ENCODE measurements at places on chromosomes 6 and 20.

GRCh38 chr20:56211051-56211450 lies 37.5 kb upstream of the MC3R start:
- no peak for DNase-seq

GRCh38 chr6:49401063-49401462 lies 62.0 kb downstream of the MMUT start:
- DNase-seq: no peak

- no peak for DNase-seq
Measured at GRCh38 chr20:39829661-39830060, 859.4 kb downstream of the MAFB start.

DNA sequence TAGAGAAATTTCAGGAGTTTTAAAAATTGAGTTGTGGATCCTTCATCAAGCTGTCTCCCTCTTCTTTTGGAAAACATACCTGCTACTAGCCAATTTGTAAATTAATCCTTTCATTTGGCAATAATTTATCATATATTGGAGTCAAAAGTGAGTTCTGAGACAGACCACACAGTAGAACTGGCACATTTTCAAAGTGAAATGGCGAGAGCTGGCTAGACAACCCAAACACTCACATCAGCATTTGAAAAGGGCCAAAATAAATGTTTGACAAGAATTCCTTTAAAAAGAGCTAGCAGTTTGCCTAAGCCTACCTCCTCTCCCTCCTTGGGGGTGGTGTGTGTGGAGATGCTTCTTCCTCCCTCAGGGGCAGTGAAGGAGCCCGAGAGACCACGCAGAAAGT lies 47.9 kb upstream of the KCNK16 start:
- no peak for DNase-seq

- DNase-seq: no peak
Measured at GRCh38 chr6:30769853-30770524, 25.6 kb upstream of the IER3 start.

DNA sequence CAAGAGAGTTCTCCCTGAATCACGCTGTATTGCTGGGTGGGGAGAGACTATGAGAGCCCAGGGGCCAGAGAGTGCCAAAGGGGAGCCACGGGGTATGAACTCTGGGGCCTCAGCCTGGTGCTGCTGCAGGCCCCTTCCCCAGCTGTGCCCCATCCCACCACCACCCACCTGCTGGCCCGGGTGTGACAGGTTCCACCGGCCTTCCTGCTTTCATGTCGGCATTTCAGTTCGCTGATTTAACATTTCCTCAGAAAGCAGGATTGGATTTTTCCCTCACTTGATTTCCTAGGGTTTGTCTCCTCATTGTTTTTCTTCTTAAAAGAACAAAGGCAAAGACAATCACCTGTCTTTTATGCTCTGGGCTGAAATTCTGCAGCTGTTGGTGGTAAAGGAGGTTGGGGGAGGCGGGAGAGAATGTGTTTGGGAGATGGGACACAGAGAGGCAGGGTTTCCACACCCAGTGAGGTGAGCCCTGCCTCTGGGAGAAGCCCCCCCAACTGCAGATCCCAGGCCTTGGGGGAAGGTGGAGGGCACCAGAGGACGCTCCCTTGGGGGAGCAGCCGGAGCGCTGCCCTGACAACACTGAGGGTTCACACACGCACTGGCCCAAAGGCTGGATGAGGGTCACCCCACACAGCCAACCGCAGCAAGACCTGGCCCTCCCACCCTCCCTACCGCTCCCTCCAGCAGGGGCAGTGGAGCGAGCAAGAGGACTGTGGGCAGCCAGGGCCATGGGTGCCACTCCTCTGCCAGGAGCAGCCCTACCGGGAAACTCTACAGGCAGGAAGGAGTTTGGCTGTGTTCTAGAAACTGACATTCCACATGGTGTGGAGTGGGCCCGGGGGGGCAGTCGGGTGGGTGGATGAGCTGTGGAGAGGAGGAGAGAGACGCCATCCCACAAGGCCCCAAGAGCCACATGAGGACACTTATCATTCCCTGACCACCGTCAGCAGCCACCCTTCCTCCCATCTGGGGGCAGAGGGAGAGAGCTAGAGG lies 10.5 kb upstream of the MLN start:
- no peak for DNase-seq

GRCh38 chr6:121635355-121635754 lies 199.9 kb downstream of the GJA1 start:
- DNase-seq: no peak

GRCh38 chr6:30325873-30326525 lies 728 bp upstream of the TRIM39 start:
- DNase-seq: no peak

GRCh38 chr6:152981219-152981618 lies 1.6 kb downstream of the FBXO5 start:
- DNase-seq: no peak

DNA sequence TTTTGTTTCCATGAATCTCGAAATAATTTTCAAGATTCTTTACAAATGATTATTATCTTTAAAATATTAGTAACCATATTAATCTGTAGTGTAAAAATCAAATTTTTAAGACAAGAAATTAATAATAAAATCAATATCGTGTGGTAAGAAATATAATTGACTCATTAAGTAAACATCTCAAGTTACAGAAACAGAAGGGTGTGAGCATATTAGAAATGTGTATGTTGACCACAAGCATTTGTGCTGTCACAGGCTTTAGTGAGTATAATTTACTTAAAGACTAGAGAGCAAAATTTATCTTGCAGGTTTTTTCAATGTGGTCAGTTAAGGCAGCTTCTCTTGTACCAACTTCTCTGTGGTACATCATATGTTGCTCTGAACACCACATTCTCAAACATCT lies 566.5 kb upstream of the IRAK1BP1 start:
- no peak for DNase-seq

- no peak for DNase-seq
Measured at GRCh38 chr20:32387252-32387651, 29.1 kb downstream of the ASXL1 start.

GRCh38 chr20:15099130-15099529 lies 761.7 kb upstream of the FLRT3 start:
- DNase-seq: no peak

- DNase-seq: no peak
Measured at GRCh38 chr6:153032255-153032882, 29.9 kb upstream of the MTRF1L start.

- DNase-seq: no peak
Measured at GRCh38 chr20:37526839-37527637, 638 bp downstream of the BLCAP start.

DNA sequence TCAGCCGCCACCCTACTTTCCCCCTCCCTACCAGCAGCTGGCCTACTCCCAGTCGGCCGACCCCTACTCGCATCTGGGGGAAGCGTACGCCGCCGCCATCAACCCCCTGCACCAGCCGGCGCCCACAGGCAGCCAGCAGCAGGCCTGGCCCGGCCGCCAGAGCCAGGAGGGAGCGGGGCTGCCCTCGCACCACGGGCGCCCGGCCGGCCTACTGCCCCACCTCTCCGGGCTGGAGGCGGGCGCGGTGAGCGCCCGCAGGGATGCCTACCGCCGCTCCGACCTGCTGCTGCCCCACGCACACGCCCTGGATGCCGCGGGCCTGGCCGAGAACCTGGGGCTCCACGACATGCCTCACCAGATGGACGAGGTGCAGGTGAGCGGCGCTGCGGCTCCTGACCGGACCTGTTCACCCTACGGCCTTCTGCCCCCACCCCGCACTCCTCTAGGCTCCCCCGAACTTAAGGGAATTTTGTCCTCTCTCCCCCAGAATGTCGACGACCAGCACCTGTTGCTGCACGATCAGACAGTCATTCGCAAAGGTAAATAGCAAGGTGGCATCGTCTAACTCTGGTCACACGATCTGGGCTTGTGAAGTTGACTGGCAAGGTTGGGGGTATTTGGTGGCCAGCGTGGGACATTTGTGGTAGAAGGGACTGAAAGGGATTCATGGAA lies 2.3 kb downstream of the TFAP2C start:
- DNase-seq: no peak

GRCh38 chr20:22418738-22419137 lies 165.6 kb downstream of the FOXA2 start:
- no peak for DNase-seq

- no peak for DNase-seq
Measured at GRCh38 chr20:43723186-43723585, 3.6 kb downstream of the GTSF1L start.

DNA sequence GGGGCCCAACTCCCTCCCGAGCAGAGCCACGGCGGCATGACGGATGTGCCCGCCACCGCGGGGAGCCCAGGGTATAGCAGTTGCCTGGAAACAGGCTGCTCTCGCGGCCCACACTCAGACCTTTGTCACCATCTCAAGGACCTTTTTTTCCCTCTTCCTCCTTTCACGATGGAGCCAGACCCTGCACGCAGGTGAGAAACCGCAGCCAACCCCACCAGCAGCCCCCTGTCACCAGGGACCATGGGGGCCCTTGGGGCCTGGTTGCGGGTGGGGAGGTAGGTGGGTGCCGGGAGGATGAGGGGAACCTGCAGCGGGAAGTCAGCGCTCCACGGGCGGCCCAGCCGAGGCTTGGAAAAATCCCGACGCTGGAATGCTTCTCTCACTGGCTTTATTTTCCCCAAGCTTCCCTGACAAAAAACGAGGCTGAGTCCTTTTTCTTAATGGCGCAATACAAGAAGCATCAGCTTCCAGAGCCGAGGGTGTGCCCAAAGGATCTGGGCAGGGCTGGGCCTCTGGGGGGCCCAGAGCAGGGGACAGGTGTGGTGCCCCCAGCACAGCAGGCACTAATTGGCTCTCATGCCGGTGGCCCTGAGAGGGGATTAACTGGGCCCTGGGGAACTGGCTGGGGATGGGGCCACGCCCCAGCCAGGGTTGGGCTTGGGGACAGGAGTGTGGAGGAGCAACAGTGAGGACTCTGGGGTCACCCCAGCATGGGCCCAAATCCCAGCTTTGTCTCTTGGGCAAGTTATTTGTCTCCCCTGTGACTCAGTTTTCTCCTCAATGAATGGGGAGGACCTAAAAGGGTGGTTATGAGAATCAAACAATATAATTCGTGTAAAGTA lies 23.9 kb downstream of the NOL4L start:
- no peak for DNase-seq

GRCh38 chr20:5643936-5644335 lies 106.3 kb upstream of the SHLD1 start:
- DNase-seq: no peak

DNA sequence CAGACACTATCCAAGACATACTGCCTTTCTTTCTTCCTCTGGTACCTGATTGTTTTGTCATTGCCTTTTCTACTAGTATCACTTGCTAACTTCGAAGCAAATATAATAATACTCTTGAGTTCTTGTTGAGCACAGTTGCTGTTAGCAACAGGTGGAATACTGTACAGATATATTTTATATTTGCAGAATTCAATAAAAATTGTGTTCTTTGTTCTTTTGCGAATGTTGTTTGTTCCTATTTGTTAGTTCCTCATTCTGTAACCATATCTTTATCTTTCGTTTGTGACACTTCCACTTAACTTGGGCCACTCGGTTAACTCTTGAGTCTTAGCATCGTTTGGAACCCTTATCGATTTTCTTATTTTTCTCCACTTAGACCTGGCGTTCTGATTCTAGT lies 868 bp downstream of the CYB5R4 start:
- DNase-seq: no peak

DNA sequence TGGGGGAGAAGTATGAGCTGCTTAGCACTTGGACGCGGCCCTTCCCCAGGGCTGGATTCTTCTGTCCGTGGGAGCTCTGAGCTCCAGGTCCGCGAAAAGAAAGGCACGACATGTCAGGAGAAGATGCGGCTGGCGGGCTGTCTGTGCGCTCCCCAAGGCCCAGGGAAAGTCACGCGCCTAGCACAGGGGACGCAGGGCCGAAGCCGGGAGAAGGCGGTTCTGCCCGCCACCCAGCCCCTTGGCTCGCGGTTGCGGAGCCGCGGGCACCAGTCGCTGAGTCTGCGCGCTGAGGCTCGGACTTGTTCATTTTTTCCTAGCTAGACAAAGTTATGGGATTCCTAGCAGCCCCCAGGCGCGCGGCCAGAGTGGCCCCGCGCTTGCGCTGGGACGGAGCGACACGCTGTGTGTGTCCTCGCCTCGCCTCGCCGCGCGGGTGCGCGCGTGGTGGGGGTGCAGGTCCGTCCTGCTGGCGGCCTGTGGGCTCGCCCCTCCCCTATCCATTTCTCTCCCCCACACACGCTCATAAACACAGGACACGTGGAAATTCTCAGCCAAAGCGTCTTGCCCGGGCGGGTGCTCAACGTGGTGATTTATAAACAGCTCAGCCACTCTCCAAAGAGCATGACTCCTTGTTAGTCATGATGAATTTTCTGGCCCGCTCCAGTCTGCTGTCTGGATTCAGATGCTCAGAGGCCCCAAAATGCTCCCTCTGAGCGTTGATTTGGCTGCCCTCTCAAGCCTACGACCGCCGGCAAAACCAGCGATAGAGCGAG lies 1.9 kb upstream of the POU3F2 start:
- DNase-seq: no peak

DNA sequence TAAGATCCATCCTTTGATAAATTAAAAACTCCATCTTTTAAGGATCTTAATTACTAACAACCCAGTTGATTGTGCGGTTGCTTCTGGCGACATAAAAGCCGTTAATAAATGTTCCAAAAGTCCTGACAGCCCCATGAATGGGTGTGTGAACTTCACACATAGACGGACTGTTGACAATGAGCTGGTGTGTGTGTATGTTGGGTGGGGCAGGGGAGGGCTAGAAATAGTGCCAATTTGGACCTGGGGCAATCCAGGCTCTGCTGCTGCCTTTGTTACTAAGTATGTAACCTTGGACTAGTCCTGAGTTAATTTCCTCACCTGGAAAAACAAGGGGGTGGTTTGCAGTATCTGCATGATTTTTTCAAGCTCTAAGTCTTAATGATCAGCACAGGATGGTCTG lies 4.2 kb downstream of the MAS1 start:
- DNase-seq: no peak

DNA sequence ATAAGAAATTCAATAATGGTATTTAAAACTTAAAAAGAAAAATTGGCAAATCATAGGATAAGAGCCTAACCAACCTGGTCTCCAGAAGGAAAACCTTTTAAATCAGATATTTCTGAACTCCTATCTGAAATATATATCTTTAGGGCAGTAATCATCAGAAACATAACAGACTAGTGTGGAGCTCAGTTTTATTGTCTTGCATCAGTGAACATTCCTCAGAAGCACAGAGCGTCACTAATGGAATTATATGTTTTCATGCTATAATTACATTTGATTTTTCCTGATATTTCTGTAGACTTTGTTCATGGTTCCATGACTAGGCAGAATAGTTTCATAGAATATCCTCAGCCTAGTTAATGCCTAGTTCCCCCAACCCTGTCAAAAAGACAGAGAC lies 262.2 kb downstream of the EYA4 start:
- DNase-seq: no peak

GRCh38 chr20:46128310-46129151 lies 10.4 kb downstream of the CD40 start:
- DNase-seq: no peak

- DNase-seq: no peak
Measured at GRCh38 chr6:77650098-77650663, 2.7 kb upstream of the MEI4 start.

GRCh38 chr6:41325446-41326066 lies 9.9 kb upstream of the NCR2 start:
- no peak for DNase-seq

GRCh38 chr6:139153855-139154254 lies 19.0 kb downstream of the HECA start:
- DNase-seq: no peak
